NCI-H2081 (cell line): ENCODE measurements at places on chromosomes 2 and 18.

- no peak for DNase-seq
Observed at GRCh38 chr18:7470101-7470500, 97.0 kb upstream of the PTPRM start.

DNA sequence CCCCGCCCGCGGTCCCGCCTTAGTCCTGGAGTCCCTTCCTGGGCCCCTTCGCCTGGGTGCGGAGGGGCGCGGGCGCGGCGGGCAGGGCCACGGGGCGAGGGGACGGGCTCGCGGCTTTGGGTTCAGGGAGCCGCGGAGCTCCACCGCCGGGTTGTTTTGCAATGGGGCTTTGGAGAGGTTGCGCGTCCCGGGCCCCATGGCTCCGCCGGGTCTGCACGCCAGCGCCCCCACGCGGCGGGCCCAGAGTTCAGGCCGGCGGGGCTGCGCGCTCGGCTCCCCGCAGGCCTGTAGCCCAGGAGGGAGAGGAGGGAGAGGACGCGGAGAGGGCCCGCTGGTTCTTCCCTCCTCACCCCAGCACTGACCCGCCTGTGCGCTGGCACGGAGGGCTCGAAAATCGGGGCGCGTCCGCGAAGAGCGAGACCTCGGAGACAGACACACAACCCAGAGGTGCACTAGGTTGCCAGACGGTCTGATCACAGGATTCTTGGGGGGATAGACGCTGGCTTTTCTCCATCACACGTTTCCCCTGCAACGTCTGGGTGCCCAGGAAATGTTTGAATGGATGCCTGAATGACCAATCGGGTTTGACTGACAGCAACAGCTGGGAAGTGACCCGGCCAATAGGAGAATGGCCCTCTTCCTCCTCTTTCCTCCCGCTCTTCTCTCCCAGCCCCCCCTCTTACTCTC, 4.9 kb upstream of the SIX2 start:
- DNase-seq = no peak

DNA sequence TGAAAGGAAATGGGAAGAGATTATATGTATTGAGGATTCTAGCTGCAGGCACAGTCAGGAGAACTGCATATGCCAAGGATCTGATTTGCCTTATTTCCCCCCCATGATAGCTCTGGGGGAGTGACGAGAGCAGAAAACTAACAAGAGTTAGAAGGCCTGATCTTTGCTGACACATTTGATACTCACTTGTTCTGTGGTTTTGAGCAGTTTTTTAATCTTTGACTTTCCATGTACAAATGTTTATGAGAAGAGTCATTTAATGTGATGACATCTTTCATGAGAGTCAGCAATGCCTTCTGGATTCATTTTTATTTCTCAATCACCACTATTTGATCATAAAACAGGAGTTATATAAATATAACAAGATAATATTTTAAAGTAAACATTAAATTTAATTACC, 12.7 kb upstream of the SERPINB7 start:
- DNase-seq = no peak

GRCh38 chr2:238727585-238728329, 120.1 kb upstream of the TWIST2 start:
- no peak for DNase-seq

DNA sequence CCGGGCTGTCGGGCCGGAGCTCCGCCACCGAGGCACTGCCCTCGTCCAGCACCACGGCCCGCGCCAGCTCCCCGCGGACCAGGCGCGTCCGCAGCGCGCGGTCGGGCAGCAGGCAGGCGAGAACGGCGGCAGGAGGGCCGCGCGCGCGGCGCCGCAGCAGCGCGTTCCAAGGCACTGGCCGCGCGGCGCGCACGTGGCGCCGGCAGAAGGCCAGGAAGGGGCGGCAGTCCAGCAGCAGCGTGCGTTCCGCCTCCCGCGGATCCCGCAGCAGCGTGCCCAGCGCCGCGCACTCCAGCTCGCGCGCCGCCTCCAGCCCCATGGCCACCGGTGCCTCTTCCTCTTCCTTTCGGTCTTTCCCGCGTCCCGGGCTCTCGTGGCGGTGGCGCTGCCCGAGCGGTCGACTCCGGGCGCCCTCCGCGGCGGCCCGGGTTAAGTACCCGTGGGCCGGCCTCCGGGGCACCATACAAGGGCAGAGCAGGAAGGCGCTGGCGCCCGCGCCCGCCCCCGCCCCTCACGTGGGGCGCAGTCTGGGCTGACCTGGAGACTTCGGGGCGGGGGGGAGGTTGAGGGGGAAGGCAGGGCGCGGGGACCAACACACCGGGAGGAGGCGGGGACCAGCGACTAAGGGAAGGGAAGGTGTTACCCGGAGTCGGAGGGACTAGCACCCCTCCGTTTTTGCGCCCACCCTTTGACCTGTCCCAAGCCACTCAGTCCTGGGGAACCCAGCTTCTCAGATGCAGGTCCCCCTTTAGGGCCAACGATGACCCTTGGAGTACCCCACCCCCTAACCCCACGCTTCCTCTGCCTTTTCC, at the start of gene DUSP2:
TSS of gene DUSP2 (minus strand) at position 405 of the 812 bp plus-strand sequence. CDS start at position 319, 86 bp downstream.
- DNase-seq = peak; percentile 68

- no peak for DNase-seq
Observed at GRCh38 chr2:42999391-42999841, 207.0 kb upstream of the HAAO start.

- peak; percentile 57 for DNase-seq
Observed at GRCh38 chr18:24397131-24397693, 412 bp downstream of the OSBPL1A start.

DNA sequence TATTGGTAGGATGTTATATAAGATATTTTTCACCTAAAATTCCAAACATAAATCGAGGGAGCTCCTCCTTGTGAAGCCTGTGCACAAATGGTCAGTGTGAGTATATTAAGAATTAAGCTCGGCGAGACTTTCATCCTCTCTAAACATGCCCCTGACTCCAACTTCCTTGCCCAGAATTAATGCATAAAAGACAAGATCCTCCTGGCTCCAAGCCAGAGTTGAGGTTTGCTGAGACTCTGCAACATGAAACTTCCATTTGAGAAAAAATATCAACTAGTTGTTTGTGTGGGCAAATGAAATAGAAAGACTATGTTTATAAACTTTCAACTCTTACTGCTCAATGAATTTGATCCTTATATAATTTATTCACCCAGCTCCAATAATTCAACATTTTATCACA, 68.1 kb downstream of the CCDC178 start:
- no peak for DNase-seq

DNA sequence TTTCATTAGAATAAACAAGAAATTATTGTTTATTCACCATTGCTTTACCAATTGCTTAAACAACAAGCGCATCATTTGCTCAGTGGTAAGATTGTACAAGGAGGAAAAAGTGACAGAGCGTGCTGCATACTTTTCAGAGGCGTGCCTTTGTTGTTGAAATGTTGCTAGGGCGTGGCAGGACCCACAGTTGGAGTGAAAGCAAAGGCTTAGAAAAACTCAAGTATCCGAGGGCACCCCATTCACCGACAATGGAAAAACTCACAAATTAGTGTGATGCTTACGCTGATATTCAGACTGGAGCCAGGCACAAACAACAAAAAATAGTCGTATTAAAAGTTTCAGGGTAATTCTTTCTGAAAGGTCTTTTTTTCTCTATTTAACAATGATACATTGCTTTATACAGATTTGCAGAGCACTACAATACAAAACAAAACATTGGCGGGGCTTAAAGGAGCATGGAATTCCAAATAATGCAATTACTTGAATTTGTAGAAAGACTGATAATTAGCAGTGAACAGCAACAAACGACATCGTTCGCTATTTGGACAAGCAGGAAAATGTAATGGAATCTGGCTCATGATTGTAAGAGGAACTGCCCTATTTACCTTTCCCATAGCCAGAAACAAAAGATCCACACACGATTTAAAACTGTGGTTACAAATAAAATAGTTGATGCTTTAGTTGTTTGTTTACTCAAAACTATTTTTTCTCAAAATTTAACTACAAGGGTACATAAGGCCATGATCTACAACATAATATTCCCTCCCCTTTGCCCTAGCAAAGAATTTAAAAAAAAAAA, 37.8 kb upstream of the RTTN start:
- DNase-seq = no peak

GRCh38 chr2:183035954-183036669, 2.1 kb downstream of the NCKAP1 start:
- DNase-seq = no peak

DNA sequence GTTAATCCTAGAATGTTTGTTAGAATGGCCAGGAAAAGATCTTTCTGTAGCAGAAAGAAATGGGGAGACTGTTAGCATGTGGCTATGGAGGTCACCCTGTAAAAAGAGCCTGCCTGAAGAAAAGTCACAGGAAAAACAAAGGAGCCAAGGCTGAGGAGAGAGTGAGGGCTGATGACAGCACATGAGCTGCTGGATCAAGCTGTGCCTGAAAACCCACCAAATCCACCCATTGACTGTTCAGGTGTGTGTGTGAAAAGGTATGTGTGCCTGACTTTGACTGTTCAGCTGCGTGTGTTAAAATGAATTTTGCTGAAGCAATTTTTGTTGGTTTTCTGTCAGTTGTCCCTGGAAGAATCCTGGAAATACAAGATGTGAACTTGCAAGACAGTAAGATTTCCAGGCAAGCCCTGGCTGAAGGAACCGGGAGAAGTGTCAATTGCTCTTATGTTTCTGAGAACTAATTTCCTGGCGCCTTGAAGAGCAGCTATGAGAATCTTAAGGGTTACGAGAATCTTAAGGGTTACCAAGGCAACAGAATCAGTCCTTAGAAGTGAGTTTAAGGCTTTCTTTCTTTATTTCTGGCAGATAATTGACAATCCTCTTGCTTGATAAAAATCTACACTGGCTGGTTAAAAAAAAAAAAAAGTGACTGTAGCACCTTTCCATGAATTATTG, 73.0 kb upstream of the LGALSL start:
- no peak for DNase-seq
